ENCODE measurements at places on chromosomes 3 and 15.

GRCh38 chr3:170485294-170485693, 66.6 kb downstream of the CLDN11 start:
- DNase-seq = no peak

DNA sequence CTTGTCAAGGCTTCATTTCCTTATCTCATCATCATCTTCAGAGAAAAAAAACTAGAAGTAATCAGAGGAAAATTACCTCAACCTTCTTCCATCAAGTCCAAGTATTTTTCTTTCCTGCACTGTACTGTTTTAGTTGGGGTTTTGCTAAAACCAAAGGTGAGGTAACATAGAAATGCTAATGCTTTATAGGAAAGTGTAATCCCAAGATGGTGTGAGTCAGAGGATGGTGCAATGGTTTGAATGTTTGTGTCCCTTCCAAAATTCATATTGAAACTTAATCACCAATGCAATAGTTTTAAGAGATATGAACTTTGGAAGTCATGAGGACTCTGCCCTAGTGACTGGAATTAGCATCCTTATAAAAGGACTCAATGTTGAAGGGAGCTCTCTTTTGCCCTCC, 79.5 kb downstream of the KBTBD8 start:
- peak; percentile 5 for DNase-seq

DNA sequence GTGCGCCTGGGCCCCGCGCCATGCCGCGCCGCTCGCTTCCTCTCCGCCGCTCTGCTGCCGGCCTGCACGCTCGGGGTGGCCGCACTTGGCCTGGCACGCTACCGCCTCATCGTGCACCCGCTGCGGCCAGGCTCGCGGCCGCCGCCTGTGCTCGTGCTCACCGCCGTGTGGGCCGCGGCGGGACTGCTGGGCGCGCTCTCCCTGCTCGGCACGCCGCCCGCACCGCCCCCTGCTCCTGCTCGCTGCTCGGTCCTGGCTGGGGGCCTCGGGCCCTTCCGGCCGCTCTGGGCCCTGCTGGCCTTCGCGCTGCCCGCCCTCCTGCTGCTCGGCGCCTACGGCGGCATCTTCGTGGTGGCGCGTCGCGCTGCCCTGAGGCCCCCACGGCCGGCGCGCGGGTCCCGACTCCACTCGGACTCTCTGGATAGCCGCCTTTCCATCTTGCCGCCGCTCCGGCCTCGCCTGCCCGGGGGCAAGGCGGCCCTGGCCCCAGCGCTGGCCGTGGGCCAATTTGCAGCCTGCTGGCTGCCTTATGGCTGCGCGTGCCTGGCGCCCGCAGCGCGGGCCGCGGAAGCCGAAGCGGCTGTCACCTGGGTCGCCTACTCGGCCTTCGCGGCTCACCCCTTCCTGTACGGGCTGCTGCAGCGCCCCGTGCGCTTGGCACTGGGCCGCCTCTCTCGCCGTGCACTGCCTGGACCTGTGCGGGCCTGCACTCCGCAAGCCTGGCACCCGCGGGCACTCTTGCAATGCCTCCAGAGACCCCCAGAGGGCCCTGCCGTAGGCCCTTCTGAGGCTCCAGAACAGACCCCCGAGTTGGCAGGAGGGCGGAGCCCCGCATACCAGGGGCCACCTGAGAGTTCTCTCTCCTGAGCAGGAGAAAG, 951 bp downstream of the GPR62 start:
- DNase-seq = peak; percentile 44

- DNase-seq = no peak
These were observed 97.2 kb downstream of the CACNA1D start for GRCh38 chr3:53591646-53592045.

- DNase-seq = no peak
These were observed 47.9 kb downstream of the MFSD1 start for GRCh38 chr3:158849757-158850156.

GRCh38 chr3:25418596-25418995, 9.5 kb upstream of the RARB start:
- no peak for DNase-seq

GRCh38 chr3:115885621-115886020, 262.3 kb downstream of the GAP43 start:
- DNase-seq = no peak

DNA sequence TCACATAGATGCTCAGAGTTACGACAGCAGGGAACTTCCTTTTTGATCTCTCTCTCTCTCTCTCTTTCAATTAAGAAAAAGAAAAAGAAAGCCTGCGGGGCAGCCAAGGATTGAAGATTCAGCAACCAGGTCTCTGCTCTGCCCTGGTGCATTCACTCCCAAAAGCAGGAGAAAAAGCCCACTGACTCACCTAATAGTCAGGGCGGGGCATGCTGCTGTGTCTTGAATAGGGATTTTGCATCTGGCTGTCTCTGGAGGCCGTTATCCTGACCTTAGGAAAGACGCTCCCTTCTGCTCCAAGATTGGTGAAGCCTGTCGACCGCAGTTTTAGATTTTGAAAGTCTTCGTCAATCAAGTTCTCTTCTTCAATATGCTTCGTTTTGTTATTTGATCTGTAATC, 20.8 kb upstream of the ITGB5 start:
- DNase-seq = no peak

DNA sequence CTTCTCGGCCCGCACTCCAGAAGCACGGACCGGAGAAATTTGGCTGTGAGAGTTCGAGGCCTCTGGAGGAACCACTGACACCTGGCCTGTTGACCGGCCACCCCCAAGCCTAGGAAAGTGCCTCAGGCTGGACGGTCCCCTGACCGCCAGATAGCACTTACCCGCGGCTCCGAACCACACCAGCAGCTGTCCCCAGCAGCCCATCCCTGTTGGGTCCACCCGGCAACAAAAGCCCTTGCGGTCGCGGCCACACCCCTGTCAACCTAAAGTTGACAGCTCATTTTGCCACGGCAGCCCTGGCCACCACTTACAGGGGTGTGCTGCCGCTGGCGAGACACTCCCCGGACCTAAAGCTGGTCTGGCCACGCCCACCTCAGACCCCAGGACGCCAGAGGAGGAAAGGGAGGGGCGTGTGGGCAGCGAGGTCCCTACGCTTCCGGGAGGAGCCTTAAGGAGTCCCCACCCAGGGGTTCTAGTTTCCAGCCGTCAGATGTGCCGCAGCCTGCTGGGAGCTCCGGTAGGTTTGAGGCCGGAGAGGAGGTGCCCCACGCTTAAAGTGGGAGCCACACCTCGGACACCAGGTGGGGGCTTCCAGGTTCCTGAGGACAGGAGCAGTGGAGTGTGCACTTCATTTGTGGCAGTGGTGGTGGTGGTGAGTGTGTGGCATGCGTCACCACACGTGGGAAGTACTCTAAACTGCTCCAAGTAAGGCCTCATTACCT, at the start of gene LTK:
LTK (minus strand) TSS at position 322 of the 722 bp plus-strand sequence; CDS start at position 204, 118 bp downstream.
- peak; percentile 17 for DNase-seq

- DNase-seq = no peak
These were observed 53.4 kb downstream of the SLC6A11 start for GRCh38 chr3:10869460-10869859.

- DNase-seq = no peak
These were observed 6.4 kb downstream of the POC1A start for GRCh38 chr3:52147804-52148203.

GRCh38 chr15:95946241-95946640, 384.3 kb upstream of the NR2F2 start:
- no peak for DNase-seq

DNA sequence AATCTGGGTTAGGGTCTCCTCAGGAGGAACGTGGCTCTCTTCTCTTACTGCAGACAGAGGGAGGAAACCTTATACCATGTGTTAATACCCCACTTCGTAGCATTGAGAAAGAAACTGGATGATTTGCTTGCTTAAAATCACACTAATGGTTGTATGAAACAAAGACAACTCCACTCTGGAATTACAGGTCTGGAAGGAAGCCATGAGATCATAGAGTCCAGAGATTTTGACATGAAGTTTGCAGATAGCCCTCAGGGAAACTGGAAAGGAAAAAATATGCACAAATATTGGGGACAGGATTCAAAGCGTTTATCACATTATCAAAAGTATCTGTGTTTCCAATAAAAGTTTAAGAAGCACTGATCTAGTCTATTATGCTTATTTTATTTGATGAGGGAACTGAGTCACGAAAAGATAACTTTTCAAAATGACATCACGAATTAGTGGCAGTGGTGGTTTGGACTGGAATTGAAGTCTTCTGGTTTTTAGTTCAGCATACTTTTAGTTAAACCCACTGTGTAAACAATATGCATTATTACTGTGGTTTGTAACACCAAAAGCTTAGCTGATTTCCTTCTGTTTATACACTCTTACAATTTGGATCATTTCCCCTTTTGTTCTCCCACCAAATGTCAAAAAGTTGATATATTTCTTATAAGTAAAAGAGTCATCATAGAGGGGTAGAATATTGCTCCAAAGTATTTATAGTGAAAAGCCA, 16.8 kb downstream of the FGF7 start:
- no peak for DNase-seq

GRCh38 chr3:134313847-134314587, 60.2 kb downstream of the AMOTL2 start:
- no peak for DNase-seq

Data from activated CD4-positive, alpha-beta T cell treated with anti-CD3 and anti-CD28 coated beads, Interleukin-10, Interleukin-2, amounts not matched to agents 100 ng/mL and 50 ng/mL, durations not matched to agents 16 hours and 8 hours (primary cell).